ENCODE measurements at places on chromosomes 11 and 22.

DNA sequence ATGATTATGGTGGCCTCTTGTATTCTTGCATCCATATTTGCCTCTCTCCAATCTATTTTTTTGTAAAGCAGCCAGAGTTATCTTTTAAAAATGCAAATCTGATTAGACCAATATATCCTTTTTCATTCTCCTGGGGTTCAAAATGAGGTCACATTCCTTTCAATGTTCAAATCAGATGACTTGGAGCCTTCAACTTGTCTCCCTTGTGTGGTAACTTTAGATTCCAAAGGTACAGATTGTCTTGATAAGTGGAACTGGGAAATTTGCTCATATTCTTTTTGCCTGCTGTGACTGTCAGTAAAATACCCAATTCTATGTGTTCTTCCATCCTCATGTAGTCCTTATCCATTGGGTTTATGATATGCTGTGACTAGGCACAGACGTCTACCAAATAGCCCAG lies 15.1 kb upstream of the CAPRIN1 start:
- no peak for DNase-seq

DNA sequence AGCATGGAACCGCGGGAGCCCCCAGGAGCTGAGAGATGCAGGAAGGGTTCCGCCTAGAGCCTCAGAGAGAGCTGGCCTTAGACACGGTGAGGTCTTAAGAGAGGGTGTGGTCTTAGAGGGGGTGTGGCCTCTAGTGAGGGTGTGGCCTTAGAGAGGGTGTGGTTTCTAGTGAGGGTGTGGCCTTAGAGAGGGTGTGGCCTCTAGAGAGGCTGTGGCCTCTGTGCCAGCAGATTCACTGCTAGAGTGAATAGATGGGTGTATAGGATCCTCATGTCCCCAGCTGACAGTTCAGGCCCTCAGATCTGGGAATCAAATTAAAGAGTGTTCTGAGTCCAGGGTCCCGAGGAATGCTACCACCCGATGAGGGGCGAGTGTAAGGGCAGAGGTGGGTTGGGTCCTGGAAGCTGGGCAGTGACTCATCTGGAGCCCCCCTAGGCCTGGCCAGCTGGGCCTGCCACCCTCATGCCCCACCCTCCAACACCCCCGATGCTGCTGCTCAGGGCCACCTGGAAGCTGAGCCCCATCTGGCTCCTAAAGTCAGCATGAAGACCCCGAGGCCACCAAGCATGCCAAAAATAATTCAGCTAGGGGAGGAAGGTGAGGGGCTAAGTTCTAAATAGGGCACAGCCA lies 49.5 kb downstream of the IGF2 start:
- DNase-seq = peak; percentile 82

GRCh38 chr11:105032495-105032894 lies 2.4 kb downstream of the CASP1 start:
- no peak for DNase-seq

GRCh38 chr11:133175103-133175502 lies 357.2 kb downstream of the OPCML start:
- no peak for DNase-seq

GRCh38 chr22:36442506-36443197 lies 38.8 kb downstream of the TXN2 start:
- DNase-seq = peak; percentile 84

DNA sequence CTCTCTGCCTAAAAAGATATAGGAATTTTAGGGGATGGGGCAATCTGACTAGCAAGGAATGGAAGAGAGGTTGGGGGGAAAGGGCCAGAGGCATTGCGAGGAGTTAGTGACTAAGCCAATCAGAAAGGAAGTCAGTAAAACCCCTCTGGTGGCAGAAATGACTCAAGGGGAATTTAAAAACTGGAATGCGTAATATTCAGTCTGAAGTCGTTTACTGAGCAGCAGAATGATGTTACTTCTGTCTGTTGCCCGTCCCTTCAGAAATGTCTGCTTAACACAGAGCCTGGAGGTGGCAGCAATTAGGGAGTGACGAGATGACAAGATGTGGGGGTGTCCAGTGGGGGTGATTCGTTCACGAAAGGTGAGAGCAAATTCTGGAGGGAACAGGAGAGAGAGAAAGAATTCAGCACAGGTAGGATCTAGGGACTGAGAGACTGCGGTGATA lies 107.7 kb upstream of the CLMP start:
- peak; percentile 53 for DNase-seq

GRCh38 chr22:27681037-27681436 lies 120.5 kb downstream of the MN1 start:
- no peak for DNase-seq

GRCh38 chr11:80719292-80719646 lies 1278.4 kb upstream of the TENM4 start:
- no peak for DNase-seq

- DNase-seq = no peak
Observed at GRCh38 chr11:67282155-67282875, 6.8 kb upstream of the ANKRD13D start.

DNA sequence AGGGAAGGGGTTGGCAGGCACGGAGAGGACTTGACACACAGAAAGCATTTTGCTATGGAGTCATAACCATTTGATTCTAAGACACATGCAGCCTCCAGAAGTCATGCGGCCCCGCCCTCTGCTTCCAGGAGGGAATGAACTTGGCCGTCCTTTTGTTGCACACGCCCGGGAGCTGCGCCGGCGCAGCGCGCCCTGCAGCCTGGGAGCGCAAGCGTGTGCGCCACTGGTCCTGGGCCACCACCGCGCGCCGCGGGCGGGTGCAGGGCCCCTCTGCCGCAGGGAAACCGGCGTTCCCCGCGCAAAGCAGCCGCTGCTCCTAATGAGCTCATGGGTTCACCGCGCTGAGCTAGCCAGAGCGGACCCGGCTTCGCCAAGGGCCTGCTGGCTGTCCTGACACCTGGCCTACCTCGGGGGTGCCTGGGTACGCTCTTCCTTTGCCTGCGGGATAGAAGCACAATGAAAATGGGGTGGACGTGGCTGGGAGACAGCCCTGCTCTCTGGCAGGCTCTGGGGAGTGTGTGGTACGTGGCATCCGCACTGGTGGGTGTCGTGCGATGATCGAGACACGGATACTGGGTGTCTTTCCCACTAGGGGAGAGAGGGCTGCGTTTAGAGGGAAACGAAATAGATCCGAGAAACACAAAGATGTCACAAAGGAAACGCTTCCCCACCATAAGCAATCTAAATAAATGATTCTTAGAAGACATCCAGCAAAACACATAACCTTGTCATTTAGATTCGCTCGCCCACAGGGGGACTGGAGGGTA lies 669 bp downstream of the MICAL3 start:
- peak; percentile 89 for DNase-seq

GRCh38 chr22:19873138-19873959 lies 18.7 kb upstream of the GNB1L start:
- DNase-seq = peak; percentile 39

- DNase-seq = no peak
Observed at GRCh38 chr22:35191412-35191811, 65.9 kb upstream of the HMGXB4 start.

- no peak for DNase-seq
Observed at GRCh38 chr11:72391638-72392423, 42.5 kb downstream of the CLPB start.

DNA sequence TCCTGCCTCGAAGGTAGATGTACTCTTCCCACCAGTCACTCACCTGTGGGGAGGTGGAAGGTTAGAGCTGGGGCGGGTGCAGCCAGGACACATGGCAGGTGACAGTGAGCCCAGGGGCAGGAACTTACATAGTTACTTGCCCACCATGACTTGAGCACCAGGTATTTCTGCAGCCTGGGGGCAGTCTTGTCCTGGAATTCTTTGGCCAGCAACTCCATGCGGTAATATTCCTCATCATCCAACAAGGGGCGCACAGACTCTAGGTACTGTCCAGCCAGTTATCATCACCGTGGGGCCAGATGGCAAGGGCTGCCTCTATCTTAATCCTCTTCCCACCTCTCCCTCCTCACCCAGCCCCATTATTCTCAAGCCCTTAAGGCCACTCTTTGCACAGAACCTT lies 2.2 kb downstream of the CPT1B start:
- peak; percentile 70 for DNase-seq

GRCh38 chr11:74470526-74470925 lies 3.2 kb upstream of the KCNE3 start:
- DNase-seq = no peak

DNA sequence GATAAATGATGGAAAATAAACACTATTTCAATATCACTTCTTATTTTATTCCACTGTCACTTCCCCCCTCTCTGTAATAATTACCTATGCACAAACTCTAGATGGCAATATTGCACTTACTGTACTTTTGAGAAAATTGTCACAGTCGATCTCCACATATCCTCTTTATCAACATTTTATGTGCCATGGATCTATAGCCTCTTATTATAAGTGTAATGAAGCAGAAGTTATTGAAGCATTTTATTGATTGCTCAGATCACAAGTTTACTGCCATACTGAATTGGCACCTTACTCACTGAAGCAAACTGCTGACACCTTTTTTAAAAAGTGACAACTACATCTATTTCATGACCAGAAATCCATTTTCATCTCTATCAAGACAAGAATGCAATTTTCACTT lies 133.4 kb downstream of the DCDC1 start:
- DNase-seq = no peak

- DNase-seq = no peak
Observed at GRCh38 chr22:31275018-31275417, 17.3 kb downstream of the PIK3IP1 start.

DNA sequence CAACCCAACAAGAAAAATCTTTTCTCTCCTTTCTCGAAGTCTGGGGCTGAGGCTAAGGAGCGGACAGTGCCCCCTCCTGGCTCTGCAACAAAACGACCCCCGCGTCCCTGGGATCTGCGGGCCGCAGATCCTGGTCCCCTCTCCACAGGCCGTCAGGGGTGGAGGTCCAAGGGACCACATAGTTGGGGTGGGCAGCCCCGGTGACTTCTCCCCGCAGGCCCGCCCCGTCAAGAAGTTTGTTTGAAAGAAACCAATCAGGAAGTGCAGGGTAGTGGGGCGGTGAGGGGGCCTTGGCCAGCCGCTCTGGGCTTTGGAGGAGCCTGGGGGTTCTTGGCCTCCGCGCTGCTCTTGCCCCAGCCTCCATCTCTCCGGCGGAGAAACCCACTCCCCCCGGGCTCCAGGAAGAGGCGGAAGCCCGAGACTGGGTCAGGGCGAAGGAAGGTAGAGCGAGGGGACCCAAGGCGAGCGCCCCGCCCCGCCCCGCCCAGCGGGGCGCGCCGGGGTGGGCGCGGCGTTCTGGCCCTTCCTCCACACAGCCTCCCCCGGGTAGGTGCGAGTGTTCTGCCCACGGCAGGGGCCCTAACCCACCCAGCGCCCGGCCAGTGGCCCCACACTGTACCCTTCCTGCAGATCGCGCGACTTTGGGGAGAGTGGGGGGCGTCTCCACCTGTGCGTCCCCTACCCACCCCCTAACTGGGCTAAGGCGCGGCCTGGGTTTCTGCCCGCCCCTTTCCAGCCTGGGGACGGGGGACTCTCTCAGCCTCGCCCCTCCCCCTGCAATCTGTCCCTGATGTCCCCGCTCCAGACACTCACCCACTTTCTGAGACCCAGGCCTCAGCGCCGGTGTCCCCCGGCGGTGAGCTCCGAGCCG lies 1.3 kb downstream of the TP53I11 start:
- DNase-seq = peak; percentile 89

GRCh38 chr11:197741-198235 lies 4.9 kb downstream of the SCGB1C1 start:
- DNase-seq = peak; percentile 25

DNA sequence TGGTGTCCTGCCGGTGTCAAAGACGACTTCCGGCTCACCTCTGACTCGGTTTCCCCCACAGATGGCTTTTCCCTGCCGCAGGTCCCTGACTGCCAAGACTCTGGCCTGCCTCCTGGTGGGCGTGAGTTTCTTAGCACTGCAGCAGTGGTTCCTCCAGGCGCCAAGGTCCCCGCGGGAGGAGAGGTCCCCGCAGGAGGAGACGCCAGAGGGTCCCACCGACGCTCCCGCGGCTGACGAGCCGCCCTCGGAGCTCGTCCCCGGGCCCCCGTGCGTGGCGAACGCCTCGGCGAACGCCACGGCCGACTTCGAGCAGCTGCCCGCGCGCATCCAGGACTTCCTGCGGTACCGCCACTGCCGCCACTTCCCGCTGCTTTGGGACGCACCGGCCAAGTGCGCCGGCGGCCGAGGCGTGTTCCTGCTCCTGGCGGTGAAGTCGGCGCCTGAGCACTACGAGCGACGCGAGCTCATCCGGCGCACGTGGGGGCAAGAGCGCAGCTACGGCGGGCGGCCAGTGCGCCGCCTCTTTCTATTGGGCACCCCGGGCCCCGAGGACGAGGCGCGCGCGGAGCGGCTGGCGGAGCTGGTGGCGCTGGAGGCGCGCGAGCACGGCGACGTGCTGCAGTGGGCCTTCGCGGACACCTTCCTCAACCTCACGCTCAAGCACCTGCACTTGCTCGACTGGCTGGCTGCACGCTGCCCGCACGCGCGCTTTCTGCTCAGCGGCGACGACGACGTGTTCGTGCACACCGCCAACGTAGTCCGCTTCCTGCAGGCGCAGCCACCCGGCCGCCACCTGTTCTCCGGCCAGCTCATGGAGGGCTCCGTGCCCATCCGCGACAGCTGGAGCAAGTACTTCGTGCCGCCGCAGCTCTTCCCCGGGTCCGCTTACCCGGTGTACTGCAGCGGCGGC lies 5.5 kb downstream of the B3GNT6 start:
- peak; percentile 89 for DNase-seq

DNA sequence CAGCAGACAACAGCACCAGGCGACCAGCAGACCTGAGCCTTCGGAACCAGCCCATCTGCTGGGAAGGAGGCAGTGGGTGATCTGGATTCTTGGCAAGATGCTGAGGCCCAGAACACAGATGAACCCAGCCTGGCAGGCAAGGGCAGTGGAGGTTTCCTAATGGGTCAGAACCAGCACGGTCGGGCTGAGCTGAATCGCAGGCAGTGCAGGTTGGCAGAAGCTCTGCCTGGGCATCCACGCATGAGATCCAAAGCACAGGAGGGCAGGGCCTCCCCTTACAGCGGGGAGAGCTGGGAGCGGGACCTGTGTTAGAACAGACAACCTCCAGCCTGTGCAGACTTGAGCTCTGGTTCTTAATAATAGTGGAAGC lies 47.5 kb downstream of the DSCAML1 start:
- no peak for DNase-seq

DNA sequence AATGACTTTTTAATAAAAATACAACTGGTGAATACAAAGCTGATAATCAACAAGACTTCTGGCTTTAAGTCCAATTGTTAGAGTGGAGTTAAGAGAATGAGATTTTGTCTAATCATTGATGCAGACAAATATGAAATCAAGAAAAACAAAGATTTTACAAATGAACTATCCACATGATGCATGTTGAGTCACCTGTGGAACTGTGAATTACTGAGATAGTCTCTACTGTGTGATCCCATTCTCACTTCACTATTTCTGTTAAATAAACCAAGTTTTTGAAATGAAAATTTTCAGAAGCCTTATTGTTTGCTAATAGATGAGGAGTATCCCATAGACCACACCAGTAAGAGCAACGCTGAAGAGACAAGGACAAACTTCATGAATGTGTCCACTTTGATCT lies 8.4 kb upstream of the CTSC start:
- no peak for DNase-seq

GRCh38 chr11:107733518-107733917 lies 21.7 kb upstream of the SLN start:
- DNase-seq = no peak

Measured in endodermal cell (in vitro differentiated cells).